ENCODE measurements at places on chromosomes 12 and 14. TPM values are rescaled to one million over a fixed set of nuclear protein-coding genes. Genes with fewer than 3 reads are reported as not detected.
A peak's percentile ranks its signal among the peaks of the same experiment; 100 is the strongest.

GRCh38 chr12:94122591-94122990 lies 25.8 kb upstream of the PLXNC1 start:
- ATAC-seq: no peak

- no peak for ATAC-seq
Measured at GRCh38 chr14:23252420-23253333, 14.9 kb downstream of the RNF212B start.

DNA sequence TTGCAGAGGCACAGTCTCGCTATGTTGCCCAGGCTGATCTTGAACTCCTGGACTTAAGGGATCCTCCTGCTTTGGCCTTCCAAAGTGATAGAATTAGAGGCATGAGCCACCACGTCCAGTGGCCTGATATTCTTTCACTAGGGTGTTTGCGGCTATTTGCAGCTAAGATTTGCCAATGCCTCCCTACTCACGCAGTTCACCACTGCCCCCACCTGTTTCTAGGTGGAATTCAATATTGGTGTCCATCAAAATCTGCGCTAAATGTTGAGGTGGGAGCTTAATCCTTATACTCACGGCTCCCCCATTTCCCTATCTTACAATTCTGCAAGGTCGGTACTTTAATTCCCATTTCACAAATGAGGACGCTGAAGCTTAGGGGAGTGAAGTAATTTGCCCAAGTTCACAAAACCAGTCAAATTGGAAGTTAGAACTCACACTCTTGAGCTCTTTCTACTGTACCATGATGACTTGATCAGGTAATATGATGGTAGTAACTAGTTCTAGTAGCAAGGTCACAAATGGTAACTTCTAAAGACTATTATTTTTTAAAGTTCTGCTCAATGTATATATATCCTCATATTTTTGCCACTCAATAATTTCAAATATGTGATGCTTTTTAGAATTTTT lies 22.1 kb upstream of the LRRC9 start:
- no peak for ATAC-seq

DNA sequence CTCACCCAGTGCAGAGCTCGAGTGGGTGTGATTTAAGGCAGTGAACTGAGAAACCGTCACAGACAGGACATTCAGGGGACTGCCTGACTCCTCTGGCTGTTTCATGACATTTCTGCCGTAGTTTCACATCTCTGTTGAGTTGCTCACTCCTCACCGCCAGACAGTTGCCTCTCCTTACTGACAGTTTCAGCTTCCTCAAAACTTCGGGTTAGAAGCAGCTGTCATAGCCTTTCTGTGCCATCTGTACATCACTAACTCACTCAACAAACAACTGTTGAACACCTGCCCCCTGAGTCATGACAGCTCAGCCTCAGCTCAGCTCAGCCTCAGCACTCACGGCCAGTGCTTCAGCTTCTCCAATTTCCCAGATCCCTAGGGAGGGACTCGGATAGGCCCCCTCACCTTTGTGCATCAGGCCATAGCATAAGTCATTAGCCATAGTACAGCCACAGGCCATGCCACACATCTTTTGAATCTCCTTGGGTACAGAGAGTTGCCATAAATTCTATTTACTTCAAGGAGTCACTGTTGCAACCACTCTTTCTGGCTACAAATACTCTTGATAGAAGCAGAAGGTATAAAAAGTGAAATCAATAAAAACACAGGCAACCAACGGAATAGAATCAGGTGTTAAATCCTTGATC lies 6.2 kb upstream of the SLC15A4 start:
- peak; percentile 71 for ATAC-seq

GRCh38 chr12:51171884-51172514 lies 936 bp downstream of the TFCP2 start:
- ATAC-seq: peak; percentile 4

DNA sequence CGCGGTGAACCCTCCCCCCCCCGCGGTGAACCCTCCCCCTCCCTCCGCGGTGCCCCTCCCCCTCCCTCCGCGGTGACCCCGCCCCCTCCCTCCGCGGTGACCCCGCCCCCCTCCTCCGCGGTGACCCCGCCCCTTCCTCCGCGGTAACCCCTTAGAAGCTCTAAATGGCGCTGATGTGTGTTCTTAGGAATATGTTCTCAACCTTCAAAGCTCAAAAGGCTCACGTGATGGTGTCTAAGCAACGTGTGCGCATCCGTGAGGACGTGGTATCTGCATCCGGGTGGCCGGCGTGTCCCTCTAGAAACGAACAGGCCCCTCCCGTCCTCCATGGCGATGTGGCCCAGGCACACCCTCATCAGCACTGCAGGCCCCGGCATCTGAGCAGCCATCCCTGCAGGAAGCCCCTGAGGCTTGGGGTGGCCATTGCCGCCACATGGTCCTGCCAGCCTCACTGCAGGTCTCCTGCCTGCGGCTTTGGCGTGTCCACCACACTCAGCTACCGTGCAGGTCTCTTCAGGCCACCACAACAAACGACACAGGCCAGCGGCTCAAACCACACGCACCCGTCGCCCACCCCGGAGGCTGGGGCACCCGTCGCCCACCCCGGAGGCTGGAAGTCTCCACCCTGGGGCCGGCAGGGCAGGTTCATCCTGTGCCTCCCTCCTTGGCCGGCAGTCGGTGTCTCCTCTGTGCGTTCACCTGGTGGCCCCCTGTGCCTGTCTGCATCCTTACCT lies 14.5 kb upstream of the FBRSL1 start:
- ATAC-seq: peak; percentile 2

DNA sequence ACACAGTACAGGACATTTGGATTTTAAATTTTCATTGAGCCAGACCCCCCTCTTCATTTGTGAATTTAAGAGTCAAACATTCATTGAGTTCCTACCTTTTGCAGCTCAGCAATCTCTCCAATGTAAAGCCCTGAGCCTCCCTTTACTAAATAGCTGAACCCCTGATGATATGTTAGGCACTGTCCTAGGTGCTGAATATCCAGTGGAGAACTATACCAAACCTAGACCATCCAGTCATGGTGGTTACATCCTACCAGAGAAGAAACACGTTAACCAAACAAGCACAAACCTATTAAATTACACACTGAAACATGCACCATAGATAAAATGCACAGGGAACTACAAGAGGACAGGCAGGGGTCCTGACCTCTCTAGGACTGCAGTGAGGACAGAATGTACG lies 1585.3 kb upstream of the TMEM132C start:
- no peak for ATAC-seq

The RPGRIP1 gene
- total RNA-seq: not detected
